ENCODE measurements at places on chromosomes 7 and 10.

DNA sequence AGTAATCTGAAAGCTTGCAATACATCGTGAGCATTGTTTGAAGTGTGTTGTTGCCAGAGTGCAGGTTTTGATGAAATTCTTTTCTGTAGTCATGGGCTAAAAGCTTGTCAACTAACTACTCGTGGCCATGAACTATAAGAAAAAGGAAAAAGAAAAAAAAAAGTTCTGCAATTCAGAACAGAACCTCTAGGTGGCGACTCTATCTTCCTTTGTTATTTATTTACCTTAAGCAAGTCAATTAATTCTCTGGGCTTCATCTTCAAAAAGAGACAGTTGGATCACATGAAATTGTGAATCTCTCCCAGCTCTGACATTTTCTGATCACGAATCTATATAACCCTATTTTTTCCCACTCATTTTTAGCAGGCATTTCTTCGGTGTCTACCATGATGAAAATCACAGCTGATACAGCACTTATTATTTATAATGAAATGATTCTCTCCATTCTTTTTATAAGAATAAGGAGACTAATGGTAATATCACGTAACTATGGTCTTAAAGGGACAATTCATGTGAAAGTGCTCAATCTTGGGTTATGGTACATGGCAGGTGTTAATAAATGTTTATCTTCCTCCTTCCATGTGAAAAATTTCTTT lies 18.8 kb downstream of the TMEM196 start:
- DNase-seq: peak; percentile 76

- no peak for DNase-seq
These were observed 2.8 kb downstream of the BET1 start for GRCh38 chr7:94001396-94001795.

GRCh38 chr10:137031-137430 lies 1.8 kb downstream of the ZMYND11 start:
- peak; percentile 58 for DNase-seq

DNA sequence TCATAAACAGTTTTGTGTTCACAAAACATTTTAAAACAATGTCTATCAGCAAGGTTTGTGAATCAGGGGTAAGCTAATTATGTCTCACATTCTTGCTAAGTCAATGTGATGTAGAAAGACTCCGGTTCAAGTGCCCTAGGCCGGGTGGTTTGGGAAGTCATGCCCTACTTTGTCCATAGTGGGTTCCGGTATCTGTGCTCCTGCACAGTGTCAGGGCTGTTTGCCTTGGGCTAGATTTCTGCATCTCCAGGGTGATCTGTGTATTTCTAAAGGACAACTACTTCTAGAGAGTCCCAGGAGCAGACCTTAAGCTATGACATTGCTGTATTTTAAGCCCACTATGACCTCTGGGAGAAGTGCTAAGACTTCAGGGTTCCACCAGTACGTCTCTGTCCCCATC lies 504.1 kb downstream of the PLXNA4 start:
- DNase-seq: no peak

- DNase-seq: no peak
These were observed 109.1 kb downstream of the POU6F2 start for GRCh38 chr7:39086638-39087360.

GRCh38 chr7:109126404-109127050 lies 556.9 kb downstream of the DNAJB9 start:
- DNase-seq: peak; percentile 29

GRCh38 chr10:101292194-101293006 lies 61.6 kb upstream of the BTRC start:
- no peak for DNase-seq

DNA sequence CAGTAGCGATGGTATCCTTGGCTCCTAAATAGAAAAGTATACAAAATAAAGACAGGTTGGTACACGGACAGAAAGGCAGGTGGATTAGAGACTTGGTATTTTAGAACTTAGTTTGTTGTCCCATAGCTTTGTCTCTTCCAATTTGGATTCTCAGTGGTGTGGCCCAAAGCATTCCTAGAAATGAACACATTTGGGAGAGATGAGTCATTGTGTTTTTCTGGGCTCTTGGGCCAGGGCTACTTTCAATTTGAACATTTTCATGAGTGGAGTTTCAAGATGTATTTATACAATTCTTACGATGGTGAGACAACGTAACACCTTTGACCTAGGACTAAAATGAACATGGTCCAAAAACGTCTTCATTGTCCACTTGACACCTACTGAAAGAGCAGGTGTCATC lies 225.1 kb upstream of the YAE1 start:
- DNase-seq: no peak

DNA sequence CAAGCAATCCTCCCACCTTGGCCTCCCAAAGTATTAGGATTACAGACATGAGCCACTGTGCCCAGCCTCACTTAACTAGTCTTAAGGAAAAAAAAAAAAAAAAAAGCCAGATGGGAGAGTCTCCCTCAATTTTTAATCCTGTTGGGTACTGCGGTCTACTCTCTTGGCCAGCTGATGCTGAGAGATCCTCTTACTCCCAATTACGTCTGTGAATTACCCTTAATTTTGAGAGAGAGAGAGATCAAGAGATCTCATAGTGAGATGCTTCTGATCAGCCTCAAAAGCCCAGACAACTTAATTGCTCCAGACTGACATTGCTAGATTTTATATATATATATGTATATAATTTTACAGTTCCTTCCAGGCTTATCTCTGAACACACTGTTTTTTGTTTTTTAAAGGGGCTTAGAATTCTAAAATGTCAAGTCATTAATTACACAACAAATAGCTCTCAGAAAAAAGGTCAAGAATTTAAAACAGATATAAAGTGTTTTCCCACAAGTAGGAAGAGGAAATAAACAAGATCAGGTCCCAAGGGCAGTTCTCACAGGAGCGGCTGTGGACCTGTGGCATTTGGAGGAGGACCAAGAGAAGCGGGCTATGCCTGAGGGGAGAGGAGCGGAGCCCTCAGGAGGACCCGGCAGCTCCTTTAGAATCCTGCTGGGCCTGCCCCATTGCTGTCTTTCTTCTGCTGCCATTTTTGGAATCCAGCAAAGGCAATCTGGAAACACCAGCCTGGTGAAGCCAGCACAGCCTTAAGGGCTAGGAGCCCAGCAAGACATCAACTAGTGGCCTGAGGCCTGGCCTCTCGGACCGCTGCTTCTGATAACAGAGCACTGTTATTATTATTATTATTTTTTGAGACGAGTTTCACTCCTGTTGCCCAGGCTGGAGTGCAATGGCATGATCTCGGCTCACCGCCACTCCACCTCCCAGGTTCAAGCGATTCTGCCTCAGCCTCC lies 30.1 kb downstream of the DENND2A start:
- DNase-seq: no peak

DNA sequence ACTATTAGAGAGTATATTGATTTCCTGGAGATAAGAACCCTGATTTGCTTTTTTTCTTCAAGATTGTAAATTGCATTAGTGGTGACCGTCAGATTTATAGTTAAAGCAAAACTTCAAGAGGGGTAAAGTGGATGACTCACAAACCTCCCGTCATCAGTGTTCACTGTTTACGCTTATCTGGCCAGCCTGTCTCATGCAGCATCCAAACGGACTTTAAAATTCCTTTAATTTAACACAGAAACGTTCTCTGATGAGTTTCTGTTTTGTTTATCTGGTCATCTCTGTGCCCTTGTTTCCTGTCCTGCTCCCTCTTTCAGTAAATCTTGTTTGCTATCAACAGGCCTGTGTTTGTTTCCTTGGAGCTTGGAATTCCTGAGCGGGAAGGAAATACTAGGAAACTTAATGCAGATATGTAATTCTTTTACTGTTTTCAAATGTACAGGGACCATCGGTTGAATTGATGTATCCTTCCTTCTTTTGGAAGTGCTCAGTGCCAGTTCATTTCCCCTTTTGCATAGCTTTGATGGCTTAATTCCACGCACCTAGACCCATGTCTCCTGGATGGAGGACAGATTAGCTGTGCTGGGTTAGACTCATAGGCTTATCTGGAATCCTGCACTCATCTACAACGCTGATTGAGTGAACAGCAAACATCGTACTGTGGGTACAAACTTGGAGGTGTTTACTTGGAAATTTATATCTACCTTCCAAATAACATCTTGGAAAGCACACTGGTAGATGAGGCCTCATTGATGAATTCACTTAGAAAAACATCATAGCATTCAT lies 21.3 kb downstream of the PTPRE start:
- no peak for DNase-seq

GRCh38 chr7:116897661-116898060 lies 35.3 kb downstream of the CAPZA2 start:
- no peak for DNase-seq

DNA sequence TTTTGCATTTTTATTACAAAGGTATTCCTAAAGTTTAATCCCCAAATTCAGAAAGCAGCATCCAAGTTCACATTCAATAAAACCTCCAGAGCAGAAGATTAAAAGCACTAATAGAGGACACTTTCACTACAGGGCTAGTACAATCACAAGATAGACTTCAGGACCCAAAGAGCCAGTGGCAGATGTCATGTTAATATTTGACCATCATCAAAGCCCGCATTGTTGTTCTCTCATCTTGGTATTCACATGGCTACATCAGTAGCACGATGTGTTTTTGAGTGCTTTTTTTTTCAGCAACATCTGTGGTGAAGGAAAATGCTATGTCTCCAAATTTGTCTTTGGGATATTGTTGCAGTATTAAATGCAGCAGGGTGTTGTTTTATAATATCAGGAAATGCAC lies 134.3 kb downstream of the ARL4A start:
- no peak for DNase-seq

DNA sequence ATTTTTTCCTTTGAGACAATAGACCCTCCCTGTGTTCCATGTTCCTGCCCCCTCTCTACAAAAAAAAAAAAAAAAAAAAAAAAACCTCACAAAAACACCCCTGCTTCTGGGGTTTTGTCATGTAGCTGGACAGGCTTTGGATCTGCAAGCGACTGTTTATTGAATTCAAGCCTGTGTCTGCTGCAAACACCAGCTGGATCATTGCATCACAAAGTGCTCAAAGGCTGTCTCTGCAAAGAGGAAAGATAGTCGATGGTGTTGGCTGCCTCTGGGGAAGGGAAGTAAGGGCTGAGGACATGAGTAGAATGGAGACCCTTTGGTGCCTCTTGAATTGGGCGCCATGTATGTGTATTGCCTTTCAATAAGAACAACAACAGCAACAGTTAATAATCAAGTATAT lies 471.2 kb downstream of the PLXNA4 start:
- no peak for DNase-seq

- DNase-seq: peak; percentile 62
These were observed 168.2 kb downstream of the SND1 start for GRCh38 chr7:127819975-127820731.

- peak; percentile 3 for DNase-seq
These were observed 34.5 kb downstream of the CLEC2L start for GRCh38 chr7:139557857-139558581.

DNA sequence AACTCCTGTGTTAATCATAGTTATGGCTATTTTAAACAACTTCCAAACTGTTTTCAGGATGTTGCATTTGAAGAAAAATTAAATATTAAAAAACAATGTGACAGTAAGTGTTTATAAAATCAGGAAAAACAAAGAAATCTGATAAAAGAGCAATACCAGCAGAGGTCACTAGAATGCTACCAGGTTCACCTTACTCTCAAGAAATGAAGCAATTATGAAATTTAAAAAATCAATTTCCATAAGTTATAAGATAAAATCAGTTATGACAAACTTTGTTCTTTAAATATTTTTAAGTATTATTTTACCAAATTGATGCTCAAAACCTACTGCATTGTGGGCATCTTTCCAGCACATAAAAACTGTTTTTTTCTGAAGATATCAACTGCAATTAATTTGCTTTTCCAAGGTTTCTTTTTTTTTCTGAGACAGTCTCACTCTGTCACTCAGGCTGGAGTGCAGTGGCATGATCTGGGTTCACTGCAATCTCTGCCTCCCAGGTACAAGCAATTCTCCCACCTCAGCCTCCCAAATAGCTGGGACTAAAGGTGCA lies 50.7 kb upstream of the RHEB start:
- DNase-seq: no peak

- DNase-seq: no peak
These were observed 158.1 kb upstream of the PLXDC2 start for GRCh38 chr10:19658131-19658530.

DNA sequence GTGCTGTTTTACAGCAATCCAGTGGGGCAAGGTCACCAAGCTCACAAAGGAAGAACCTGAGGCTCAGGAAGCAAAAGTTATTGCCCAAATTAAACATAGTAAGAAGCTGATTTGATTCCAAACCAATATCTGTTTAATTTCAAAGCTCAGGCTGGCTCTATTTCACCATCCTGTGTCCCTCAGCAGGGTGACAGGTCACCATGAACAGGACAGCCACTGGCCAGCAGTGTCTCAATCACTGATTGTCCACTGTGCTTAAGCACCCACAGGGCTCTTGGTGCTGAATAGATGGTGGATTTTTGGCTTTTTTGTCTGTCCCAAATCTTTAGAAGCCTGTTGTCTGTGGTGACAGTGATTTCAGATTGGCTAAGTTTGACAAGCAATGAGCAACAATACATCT lies 146.4 kb upstream of the ZNF32 start:
- no peak for DNase-seq

DNA sequence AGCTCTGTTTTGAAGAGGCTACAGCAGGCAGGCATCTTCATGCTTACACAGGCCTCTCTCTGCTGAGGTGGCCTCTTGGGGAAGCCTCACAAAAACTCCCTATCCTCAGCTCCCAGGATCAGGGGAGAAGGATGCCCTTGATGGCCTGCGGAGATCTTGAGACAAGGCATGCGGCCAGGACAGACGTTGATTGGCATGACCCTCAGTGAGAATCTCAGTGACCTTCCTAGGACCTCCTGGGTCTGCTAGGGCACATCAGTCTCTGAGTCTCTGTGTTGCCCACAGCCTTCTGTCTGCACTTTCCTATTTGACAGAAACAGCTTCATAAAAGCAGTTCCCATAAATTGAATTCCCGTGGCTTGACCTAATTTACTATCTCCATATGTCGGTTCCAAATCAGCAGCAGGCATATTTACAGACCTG lies 1005.8 kb upstream of the C7orf33 start:
- DNase-seq: no peak

GRCh38 chr10:96374639-96374984 lies 15.8 kb upstream of the OPALIN start:
- DNase-seq: no peak

DNA sequence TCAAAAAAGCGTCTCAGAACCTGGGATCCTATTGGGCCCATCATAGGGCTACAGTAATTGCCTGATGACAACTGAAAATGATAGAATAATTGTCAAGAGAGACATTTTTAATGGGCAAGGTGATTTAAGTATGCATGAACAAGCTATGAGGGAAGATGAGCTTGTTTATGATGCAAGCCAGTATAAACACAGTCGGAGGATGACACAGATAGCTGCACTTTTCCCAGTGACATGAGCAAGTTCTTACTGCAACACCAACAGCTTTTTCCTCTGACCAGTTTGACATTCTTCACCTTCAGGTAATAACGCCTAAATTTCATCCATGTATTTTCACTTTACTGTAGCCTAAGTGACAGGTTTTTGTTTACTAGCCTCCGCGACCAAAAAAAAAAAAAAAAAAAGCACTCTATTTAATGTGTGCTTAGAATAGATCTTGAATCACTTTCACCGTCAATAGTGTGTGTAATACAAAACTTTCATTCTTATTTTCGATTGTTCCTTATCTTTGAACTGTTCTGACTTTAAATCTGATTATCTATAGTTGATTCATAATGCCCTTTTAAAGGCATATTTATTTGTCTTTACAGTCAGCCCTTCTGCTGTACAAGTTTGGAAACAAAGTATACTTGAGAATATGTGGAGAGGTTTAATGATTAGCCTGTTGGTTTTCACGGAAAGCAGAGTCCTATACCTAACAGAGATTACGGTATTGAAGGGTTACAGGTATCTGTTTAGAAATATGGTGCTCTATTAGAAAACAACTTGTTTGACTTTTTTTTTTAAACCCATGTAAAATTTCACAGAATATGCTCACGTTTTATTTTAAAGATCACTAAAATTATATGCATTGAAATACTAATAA lies 1.7 kb downstream of the FOXP2 start:
- peak; percentile 21 for DNase-seq
